ENCODE measurements at places on chromosomes 1 and 21.

- DNase-seq: no peak
Measured at GRCh38 chr1:168216171-168216570, 9.6 kb upstream of the SFT2D2 start.

DNA sequence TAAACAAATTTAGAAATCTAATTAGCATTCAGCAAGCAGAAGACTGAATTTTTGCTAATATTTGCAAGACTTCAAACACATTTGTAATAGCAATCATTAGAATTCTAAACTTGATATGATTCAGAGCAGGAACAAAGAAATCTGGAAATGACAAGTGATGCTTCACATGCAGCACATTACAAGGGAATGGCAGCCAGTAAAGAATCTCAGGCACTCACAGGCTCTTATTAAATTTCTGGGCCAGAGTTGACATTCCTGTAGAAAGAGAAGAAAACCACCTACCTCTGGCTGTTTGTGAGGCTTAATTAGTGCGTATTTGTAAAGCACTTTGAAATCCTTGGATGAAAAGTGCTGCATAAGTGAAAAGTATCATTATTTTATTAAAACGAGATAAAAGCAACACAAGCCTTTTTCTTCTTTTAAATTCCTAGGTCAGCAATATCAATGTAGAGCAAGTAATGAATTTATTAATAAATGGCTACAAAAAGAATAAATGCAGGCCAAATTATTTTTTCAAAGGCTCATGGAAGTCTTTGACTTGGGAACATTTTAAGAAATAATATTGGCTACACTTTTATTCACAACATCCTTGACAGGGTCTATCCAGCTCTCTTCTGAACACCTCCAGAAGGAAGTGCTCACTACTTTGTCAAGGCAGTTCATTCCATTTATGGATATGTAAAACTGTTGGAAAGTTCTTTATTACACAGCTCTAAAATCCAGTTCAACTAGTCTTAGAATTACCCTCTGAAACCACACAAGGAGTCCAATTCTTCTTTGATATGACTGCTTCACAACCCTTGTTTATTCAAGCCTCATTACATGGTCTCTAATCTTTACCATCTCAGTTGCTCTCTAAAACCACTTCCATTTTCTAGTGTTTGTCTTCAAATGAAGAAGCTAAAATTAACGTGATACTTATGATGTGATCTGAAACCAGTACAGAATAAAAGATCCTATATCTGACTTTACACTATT lies 32.1 kb upstream of the SCYL3 start:
- DNase-seq: no peak

- DNase-seq: no peak
Measured at GRCh38 chr21:42426876-42427480, 23.3 kb downstream of the UBASH3A start.

DNA sequence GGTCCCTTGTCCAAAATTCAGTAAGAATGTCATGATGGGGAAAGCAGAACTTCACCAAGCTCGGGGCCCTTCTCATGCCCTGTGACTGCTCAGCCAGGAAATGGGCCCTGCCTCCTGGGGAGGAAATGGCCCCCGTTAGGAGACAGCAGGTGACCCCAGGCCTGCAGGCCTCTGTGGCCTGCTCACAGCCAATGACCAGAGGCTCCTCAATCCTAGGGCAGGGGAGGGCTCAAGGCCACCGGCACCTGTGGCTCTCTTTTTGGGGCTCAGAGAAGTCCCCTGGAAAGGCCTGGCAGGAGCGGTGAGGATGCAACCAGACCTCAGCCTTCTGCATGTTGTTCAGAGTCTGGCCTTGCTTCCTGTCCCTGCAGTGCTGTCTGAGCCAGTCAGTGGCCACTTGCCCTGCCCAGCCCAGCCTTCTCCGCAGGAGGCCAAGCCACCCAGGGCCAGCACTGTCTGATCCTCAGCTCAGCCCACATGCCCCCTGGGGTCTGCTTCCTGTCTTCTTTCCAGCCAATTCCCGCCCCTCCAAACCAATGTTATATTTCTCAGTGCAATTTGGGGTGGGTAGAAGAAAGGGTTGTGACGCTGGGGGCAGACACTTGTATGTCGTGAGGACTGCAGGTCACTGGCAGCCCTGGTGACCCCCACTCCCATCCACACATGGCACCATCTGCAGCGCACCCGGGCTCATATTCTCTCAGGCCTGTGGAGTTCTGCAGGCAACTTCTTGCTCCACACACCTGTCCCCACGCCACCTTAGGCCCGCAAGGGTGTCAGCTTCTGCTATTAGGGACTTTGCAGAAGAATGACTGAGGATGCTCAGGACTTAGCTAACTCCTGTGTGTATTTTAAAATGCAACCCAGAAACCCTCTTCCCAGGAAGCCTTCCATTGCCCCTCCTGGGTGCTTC lies 83.6 kb downstream of the ITPKB start:
- no peak for DNase-seq

DNA sequence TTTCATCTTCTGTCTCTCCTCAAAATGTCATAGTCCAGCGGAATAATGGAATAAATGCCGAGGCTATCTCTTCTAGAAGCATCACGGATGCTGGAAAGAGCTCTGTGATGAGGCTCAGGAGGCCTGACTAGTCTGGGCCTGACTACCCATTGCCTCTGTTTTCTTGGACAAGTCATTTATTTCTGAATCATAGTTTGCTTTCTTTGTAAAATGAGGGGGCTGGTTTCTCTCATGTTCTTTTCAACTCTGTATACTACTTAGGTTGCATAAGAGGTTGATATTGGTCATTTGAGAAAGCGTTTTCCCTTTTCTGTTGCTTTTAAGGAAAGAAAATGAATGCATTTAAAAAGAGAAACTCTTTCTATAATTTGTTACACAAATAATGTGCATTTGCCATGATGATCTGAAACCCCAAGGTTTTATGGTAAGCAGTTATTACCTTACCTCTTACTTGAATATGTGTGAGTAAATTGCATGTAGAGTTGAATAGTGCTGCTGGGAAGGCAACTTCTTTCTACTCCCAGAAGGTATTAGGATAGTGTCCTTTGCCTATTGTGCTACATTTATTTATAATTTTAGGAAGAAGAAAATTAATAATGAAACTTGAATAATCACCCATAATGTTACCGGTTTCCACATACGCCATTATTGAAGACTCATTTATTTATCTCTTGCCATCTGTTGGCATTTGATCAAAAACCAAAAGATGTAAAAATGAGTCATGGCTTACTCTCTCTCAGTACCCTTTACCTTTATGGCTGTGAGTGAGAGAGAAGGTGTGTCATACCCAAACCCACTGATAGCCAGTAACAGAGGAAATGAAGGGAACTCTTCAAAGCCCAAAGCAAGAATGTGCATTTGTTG lies 179.1 kb downstream of the FASLG start:
- DNase-seq: peak; percentile 54

DNA sequence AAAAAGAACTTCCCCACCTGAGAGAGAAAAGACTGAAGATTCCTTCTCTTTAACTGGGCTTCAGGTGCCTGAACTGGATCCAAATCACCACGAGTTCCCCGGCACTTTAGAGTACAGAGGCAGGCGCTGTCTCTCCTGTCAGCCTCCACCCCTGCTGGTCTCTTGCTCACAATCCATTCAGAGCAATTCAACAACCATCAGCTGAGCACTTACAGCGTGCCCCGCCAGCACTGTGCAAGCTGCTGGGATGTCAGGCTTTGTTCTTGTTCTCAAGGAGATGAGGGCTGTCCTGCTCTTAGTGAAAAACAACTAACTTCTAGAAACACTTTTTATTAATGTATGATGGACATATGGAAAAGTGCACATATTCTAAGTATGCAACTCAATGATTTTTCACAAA lies 68.7 kb upstream of the VAMP3 start:
- no peak for DNase-seq

DNA sequence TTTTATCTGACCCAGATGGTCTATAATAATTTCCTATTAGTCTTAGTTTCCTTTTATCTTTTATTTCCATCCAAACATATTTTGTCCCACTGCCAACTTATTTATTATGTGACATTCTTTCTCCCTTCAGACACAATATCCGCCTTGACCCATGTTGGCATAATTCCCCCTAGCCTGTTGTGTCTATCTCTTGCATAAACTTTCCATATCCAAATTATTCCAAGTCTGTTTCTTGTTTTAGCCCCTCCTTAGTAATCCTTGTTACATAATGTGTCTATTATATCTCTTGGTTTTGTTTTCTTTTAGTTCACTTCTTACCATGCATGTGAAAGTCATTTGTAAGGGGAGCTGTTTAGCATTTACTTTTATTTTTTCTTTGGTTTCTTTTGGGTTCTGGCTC lies 81.6 kb upstream of the CACHD1 start:
- DNase-seq: no peak

- no peak for DNase-seq
Measured at GRCh38 chr1:194047206-194047605, 860.8 kb upstream of the B3GALT2 start.

DNA sequence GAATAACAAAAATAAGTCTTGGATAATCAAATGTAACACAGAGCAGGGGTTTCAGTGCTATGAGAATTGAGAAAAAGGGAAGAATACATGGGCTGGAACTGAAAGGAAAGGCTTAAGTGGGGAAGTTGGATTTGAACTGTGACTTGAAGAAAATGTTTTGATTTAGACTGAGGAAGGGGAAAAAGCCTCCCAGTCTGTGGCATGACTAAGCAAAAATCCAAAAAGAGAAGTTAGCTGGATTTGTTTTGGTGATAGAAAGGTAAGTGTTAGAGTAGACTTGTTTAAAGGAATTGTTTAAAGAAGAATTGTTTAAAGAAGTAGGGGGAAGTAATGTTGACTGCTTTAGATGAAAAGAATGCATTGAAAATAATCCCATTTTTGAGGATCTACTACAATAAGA lies 46.0 kb downstream of the KCNK2 start:
- no peak for DNase-seq

GRCh38 chr1:52234708-52235107 lies 92.8 kb downstream of the ZFYVE9 start:
- no peak for DNase-seq

- peak; percentile 59 for DNase-seq
Measured at GRCh38 chr1:181396171-181396670, 87.1 kb upstream of the CACNA1E start.

DNA sequence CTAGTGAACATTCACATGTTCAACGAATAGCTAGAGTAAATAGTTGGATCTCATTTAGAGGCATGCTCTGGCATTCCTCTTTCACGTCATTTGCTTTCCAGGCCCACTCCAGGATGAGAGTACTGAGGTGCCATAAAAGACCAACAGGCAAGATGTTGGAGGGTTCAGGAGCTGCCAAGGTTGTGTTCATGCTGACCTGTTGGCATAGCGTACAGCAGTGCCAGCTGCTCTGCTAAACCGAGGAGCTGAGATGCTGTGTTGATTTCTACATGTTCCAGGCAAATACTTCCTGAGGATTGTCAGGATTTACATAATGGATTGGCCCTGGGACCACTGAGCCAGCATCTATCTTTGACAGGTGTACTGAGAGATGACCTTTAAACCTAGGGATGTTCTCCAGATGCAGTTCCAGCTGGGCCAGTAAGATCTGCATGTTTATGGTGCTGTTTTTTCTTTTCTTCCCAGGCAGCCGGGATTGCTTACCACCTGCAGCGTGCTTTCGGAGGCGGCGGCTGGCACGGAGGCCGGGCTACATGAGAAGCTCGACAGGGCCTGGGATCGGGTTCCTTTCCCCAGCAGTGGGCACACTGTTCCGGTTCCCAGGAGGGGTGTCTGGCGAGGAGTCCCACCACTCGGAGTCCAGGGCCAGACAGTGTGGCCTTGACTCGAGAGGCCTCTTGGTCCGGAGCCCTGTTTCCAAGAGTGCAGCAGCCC lies 66.9 kb downstream of the DISC1 start:
- DNase-seq: no peak

GRCh38 chr1:58038574-58038973 lies 508.0 kb downstream of the OMA1 start:
- DNase-seq: no peak

GRCh38 chr1:25615172-25615541 lies 1.4 kb upstream of the MAN1C1 start:
- no peak for DNase-seq

GRCh38 chr1:220800262-220800661 lies 13.5 kb downstream of the MTARC1 start:
- DNase-seq: no peak

DNA sequence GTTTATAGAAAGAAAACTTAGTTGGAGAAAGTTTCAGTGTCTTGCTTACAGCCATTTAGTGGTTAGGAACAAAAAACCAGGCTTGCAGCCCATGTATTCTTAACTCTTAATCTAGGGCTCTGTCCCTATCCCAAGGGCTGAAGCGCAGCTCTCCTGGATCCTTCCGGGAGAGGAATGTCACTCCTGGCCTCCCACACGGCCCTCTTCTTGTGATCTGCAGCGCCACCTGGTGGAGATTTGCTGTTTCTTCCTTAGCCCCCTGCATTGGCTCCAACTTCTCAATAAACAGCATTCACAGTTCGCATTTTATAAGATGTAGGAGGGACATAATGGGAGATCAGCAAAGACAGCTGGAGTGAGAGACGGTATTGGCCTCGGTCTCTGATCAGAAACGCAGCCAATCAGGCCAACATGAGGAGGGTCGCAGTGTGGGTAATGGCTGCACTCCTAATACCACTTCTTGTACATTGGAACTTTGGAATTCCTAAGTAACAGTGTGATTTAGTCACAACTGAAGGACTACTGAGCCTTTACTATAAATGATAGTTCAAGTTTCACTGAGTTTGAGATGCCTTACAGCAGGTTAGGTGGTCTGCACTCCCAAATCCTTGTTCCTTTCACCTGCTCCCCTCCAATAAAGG lies 283.4 kb downstream of the ASTN1 start:
- DNase-seq: no peak

DNA sequence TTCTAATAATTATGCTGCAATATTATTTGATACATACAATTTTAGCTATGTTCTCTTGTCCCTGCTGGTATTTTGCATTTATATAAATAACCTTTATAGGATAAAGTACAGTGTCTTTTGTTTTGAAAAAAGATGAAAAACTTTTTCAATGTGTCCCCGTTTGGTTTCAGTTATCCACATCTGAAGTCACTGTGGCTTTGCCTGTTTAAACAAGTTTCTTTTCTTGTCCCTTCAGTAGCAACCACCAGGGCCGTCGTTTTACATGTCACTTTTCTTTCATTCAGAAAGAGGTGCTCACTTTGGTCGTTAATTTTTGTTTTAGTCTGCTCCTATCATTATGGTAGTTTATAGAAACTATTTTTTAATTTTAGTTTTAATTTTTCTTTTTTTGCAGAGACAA lies 41.4 kb downstream of the RABGAP1L start:
- no peak for DNase-seq

DNA sequence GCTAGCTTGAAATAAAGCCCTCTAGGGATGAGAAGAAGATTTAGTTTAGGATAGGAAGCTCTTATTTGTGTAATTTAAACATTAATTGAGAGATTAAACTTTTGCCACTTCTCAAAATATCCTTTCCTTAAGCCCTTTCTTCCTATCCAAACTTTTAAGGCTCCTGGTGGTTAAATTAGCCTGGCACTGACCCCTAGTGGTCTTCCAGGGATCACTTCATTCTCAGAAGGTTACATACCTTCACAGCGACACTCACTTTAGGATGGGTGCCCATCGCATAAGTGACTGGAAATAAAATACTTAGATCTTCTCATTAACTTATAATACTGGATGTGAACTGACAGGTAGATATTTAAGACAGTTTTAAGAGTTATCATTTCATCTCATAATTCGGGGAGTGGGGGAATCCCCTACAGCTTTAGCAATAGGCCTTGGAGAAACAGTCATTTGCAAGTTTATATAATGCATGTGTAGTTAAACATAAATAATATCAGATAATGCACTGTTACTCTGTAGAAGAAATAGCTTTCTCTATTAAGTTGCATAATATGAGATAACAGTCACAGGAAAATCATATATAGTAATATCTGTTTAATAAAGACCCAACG lies 7.4 kb downstream of the LHX9 start:
- DNase-seq: no peak

- DNase-seq: no peak
Measured at GRCh38 chr1:117635805-117636204, 30.0 kb downstream of the TENT5C start.

- DNase-seq: no peak
Measured at GRCh38 chr21:44301961-44302406, 2.1 kb downstream of the PFKL start.

Data from T-helper 2 cell treated with Interferon-gamma antibody and Interleukin-4, amounts not matched to agents 5 μg/mL and 100 μg/mL, for 36 hours (primary cell).